ENCODE measurements at places on chromosomes 1 and 21.

- no peak for DNase-seq
Measured at GRCh38 chr1:18549906-18550305, 69.2 kb downstream of the KLHDC7A start.

GRCh38 chr1:192477630-192478029 lies 97.9 kb upstream of the RGS1 start:
- DNase-seq: peak; percentile 10

DNA sequence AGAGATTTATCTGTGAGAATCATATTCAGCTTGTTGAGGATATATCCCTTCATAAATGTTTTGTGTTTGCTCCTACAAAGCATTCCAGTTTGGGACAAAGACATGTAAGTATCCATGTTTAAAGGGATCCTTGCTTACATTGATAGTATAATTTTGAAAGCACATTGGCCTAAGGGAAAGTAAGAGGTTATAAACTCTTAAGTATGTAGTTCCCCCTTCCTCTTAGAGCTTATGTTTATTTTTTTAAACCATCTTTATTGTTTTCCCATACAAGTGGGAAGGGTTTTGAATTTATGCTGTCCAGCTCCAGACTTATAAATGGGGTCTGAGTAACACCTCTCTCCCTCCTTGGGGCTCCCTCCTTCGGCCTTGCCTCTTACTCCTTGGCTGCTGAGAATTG lies 481.5 kb downstream of the LMO4 start:
- no peak for DNase-seq

DNA sequence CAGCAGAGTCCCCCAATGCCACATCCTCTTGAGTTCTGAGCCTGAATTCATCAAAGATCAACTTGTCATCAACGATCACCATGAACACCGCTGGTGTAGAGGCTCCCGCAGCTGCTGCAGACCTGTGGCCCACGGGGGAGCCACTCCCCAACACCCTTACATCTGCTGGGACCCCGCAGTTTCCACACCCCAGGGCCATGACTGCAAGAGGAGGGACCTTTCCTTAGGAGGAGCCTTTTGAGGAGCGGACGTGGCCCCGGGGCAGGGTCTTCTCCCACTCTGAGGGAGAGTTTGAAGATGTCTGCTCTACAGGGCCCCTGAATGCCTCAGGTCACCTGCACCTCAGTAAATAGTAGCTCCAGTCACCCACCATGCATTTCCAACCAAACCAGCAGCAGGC lies 2.7 kb downstream of the PRDM15 start:
- no peak for DNase-seq

DNA sequence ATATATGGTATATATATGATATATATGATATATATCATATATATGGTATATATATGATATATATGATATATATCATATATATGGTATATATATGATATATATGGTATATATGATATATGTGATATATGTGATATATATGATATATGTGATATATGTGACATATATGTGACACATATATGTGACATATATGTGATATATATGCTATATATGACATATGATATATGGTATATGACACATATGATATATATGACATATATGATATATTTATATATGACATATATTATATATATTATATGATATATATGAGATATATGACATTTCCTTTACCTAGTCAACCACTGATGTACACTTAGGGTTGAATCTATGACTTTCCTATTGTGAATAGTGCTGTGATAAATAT lies 36.1 kb upstream of the EEIG2 start:
- DNase-seq: no peak

DNA sequence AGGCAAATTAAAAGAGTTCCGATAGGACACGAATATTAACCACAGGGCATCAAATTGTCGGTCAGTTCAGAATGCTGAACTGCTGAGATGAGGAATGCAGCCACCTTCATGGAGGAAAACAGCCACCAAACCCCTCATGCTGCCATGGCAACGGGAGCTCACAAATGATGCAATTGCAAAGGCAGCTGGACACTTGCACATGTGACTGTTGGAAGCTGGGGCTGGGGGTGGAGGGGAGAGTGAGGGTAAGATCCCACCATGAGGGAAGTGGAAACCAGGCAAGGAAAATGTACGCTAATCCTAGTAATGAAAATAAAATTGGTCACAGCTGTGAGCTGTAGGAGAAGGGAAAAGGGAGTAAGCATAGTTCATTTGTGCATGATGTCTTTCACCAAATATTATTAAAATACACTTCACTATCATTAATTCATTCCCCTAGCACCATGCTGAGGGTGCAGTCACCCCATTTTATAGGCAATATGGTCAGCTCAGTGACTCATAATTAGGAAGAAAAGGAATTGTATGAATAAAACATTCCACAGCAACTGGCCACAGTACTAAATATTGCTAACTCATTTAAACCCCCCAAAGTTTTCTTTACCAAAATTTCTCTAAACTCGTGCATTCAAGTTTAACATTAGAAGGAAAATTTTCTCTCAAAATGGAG lies 15.3 kb downstream of the BECN2 start:
- no peak for DNase-seq
